IMR-90 (cell line): ENCODE measurements at places on chromosomes 2 and 18. TPM values are rescaled to one million over a fixed set of nuclear protein-coding genes. Genes with fewer than 3 reads are reported as not detected.

The CFAP221 gene
- polyA plus RNA-seq, result not detected in 2 replicates

The IKZF2 gene
- polyA plus RNA-seq, result 2.1 TPM in 2 replicates

The ACOXL gene
- polyA plus RNA-seq, result not detected in 2 replicates

The PKDCC gene
- polyA plus RNA-seq, result 67.4 and 95.7 TPM in 2 replicates

The EGR4 gene
- polyA plus RNA-seq, result not detected in 2 replicates

The DSG3 gene
- not detected in 2 replicates for polyA plus RNA-seq

The SPTBN1 gene
- polyA plus RNA-seq, result 46.0 and 49.1 TPM in 2 replicates

The UGT1A8 gene
- not detected in 2 replicates for polyA plus RNA-seq

GRCh38 chr2:218472988-218473387, 54.1 kb downstream of the VIL1 start:
- H3K27ac ChIP-seq, result no peak overlapping the region
- peaks cover 3% of the 10 kb centered on the region for H3K36me3 ChIP-seq
- H3K27me3 ChIP-seq, result no peaks in the 10 kb centered on the region
- H3K4me3 ChIP-seq, result no peak overlapping the region

- H3K4me3 ChIP-seq, result no peak overlapping the region
- DNase-seq, result no peak
- H3K27ac ChIP-seq, result no peak overlapping the region
- H3K27me3 ChIP-seq, result no peaks in the 10 kb centered on the region
These were observed 59.4 kb downstream of the STK39 start for GRCh38 chr2:168188002-168188401.

- H3K27ac ChIP-seq, result 0 out of 2 replicates have a peak overlapping the region, but pooled peaks have one; percentile 5
- H3K27me3 ChIP-seq, result no peaks in the 10 kb centered on the region
- H3K4me1 ChIP-seq, result peaks cover 5% of the 10 kb centered on the region; the same call in 1 of the 2 replicates
These were observed 8.1 kb upstream of the GPBAR1 start for GRCh38 chr2:218252509-218253231.

DNA sequence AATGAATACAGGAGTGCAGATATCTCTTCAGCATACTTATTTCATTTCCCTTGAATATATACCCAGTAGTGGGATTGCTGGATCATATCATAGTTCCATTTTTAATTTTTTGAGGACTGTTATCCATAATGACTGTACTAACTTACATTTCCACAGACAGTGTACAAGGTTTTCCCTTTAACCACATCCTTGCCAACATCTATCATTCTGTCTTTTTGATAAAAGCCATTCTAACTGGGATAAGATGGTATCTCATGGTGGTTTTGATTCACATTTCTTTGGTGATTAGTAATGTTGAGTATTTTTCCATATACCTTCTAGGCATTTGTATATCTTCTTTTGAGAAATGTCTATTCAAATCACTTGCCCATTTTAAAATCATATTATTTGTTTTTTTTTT, 325.2 kb downstream of the CYP26B1 start:
- H3K27ac ChIP-seq, result no peak overlapping the region
- no peak overlapping the region for H3K4me3 ChIP-seq
- DNase-seq, result no peak
- H3K4me1 ChIP-seq, result no peaks in the 10 kb centered on the region

DNA sequence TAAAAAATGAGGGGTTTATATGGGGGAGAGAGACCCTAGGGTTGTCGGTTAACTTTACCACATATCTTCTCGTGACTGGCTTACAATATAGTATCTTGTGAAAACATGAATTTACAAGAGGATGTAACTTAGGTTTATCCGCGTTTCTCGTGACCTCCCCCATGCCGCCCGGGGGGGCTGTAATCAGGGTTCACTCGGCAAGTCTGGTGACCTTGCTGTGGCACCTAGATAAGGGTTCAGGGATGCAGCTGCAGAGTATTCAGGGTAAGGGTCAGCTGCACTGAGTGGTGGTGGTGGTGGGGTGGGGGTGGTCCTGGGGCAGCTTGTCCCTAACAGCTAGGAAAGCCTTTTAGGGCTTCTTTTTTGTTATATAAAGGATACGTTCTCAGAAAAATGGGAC, 112.3 kb downstream of the LYPD1 start:
- H3K4me1 ChIP-seq, result no peaks in the 10 kb centered on the region
- no peak overlapping the region for H3K27ac ChIP-seq
- no peaks in the 10 kb centered on the region for H3K36me3 ChIP-seq
- DNase-seq, result no peak
- peaks cover 11% of the 10 kb centered on the region for H3K27me3 ChIP-seq

GRCh38 chr2:65404988-65405697, 27.3 kb downstream of the SPRED2 start:
- no peak overlapping the region for H3K4me3 ChIP-seq
- H3K27ac ChIP-seq, result no peak overlapping the region
- H3K36me3 ChIP-seq, result no peaks in the 10 kb centered on the region
- H3K27me3 ChIP-seq, result no peaks in the 10 kb centered on the region
- DNase-seq, result no peak
- H3K4me1 ChIP-seq, result peaks cover 7% of the 10 kb centered on the region

DNA sequence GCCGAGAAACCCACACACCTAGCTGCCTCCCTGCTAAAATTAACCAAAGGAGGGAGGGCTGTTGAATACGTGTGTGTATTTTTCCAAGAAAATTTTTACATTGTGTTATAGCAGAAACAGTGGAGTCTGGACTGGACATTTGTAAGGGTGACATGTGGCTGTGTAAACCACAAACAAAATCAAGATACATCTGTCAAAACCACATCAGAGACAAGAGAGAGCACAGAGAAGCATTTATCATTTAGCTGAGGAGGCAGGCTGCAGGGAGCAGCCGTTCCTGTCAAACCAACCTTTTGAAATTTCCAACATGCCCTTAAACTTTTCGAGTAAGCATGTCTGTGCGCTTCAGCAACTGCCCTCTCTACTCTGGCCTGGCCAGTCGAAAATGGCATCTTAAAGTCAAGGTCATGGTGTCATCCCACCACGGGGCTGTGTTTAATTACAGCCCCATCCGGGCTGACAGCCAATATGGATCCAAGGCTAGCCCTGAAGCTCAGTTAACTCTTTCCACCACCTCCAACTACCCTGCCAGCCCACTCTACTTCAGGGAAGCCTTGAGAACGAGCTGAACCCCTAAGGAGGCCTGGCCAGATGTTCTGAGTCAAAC, 8.4 kb downstream of the BCL11A start:
- no peak for DNase-seq
- no peaks in the 10 kb centered on the region for H3K4me1 ChIP-seq
- no peak overlapping the region for H3K4me3 ChIP-seq
- no peak overlapping the region for H3K27ac ChIP-seq
- no peaks in the 10 kb centered on the region for H3K36me3 ChIP-seq

DNA sequence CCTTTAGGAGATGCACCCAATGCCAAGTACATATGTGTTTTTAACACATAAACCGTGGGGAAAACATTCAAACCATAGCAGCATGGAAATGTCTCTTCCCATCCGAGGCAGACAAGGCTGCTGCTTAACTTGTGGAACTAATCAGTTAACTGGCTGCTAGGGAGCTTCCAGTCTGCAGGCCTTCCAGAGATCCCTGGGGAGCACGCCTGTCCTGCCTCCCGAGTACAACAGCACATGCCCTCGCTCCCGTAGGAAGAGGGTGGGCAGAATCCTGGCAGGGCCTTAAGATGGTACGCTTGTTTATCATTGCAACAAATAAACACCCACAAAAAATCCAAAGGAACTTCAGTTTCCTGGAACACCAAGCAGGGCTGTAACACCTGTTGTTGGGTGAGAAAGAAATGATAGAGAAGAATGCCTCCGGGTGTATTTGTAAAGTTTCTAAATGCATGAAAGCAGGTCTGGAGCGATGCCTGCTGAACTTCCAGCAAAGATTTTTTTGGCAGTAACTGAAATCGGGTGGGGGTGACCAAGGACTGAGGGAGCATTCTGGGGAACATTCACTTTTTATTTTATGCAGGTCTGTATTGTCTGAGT, 56.2 kb downstream of the EDAR start:
- peaks cover 81% of the 10 kb centered on the region for H3K27me3 ChIP-seq
- H3K4me3 ChIP-seq, result no peak overlapping the region
- H3K27ac ChIP-seq, result no peak overlapping the region
- no peak for DNase-seq

DNA sequence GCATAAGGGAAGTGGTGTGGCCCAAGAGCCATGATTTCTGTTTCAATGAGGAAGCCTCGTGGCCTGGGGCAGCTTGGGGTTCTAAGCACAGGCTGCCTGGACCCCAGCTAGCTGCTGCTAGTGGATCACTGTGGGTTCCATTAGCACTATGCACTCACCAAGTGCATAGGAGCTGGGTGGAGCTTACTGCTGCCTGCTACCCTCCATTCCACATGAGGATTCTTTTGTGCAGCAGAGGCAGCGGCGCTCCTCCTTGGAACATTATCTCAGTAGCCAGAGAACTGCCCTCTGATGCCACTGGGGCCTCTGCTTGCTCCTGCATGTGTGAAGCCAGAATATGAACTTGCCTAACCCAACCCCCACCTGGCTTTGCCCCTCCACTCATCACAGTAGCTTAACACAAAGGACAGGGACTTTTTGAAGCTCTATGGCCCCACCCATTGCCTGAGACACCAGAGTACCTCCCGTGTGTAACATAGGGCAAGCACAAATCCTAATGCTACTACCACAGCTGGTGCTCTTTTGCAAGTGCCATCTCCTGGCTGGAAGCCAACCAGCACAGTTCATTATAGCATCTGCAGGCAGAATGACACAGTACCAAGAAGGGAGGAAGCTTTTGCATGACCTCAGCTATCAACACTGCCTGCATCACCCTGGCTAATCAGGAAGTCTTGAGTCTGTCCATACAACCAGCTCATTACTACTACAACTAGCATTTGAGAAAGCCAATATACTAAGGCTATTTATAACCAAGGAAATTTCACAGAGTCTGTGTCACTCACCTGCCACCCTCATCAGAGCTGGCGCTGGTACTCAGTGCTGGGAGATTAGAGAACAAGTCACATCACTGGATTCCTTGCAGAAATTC, 297.0 kb upstream of the GULP1 start:
- H3K27ac ChIP-seq, result no peak overlapping the region
- peaks cover 4% of the 10 kb centered on the region; the same call in 1 of the 2 replicates for H3K4me1 ChIP-seq
- H3K27me3 ChIP-seq, result no peaks in the 10 kb centered on the region

DNA sequence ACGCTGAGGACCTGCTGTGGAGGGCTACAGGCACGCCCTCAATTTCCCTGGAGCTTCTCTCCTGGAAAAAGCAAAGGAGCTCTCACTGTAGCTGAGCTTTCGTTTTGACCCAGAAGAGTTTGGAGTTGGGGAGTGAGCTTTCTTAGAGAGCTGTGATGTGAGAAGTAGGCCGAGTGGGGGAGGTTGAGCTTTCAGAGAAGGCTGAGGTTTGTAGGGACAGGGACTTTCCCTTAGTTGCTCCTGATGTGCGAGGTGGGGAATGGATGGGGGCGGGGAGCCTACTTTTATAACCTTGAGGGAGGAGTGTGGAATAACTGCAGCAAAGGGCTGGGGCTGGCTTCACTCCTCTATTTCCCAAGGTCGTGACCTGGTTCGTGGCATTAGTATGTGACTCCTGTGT, 47.1 kb downstream of the ZNF532 start:
- peaks cover 4% of the 10 kb centered on the region for H3K36me3 ChIP-seq
- peaks cover 16% of the 10 kb centered on the region for H3K4me1 ChIP-seq
- no peaks in the 10 kb centered on the region for H3K27me3 ChIP-seq
- no peak overlapping the region for H3K4me3 ChIP-seq
- peak overlapping the region; percentile 18; the same call in 1 of the 2 replicates for H3K27ac ChIP-seq
- peak; percentile 34 for DNase-seq

DNA sequence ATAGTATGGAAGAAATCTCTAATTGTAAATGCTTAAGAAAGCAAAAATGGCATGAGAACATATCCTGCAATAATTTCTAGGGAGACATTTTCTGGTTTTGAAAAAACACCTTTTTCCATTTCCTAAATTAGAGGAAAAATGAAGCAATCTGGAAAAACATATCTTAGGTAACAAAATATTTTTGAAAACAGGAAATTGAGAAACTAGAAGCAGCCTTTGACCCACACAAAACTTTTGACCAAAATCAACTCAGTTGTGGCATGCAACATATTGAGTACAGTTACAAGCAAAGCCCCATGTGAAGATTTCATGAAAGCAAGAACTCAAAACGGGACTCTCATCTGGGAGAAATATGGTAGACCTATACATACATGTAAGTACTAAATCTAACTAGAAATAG, 28.6 kb upstream of the CHAC2 start:
- peaks cover 4% of the 10 kb centered on the region for H3K4me1 ChIP-seq
- H3K27me3 ChIP-seq, result no peaks in the 10 kb centered on the region
- no peak overlapping the region for H3K27ac ChIP-seq
- H3K4me3 ChIP-seq, result no peak overlapping the region
- no peak for DNase-seq

GRCh38 chr2:109374548-109375130, 239.1 kb downstream of the SEPTIN10 start:
- H3K27ac ChIP-seq, result no peak overlapping the region
- peaks cover 10% of the 10 kb centered on the region for H3K4me1 ChIP-seq
- DNase-seq, result no peak
- H3K36me3 ChIP-seq, result peaks cover 31% of the 10 kb centered on the region
- H3K27me3 ChIP-seq, result no peaks in the 10 kb centered on the region

- H3K27me3 ChIP-seq, result no peaks in the 10 kb centered on the region
- peaks cover 38% of the 10 kb centered on the region for H3K36me3 ChIP-seq
- H3K4me3 ChIP-seq, result peak overlapping the region; percentile 93
- peak overlapping the region; percentile 85 for H3K27ac ChIP-seq
These were observed 728 bp downstream of the AUP1 start for GRCh38 chr2:74528600-74529356.

- no peaks in the 10 kb centered on the region for H3K27me3 ChIP-seq
- no peak overlapping the region for H3K27ac ChIP-seq
- DNase-seq, result no peak
- H3K36me3 ChIP-seq, result no peaks in the 10 kb centered on the region
These were observed 1296.7 kb downstream of the SUCLG1 start for GRCh38 chr2:83162421-83162820.

DNA sequence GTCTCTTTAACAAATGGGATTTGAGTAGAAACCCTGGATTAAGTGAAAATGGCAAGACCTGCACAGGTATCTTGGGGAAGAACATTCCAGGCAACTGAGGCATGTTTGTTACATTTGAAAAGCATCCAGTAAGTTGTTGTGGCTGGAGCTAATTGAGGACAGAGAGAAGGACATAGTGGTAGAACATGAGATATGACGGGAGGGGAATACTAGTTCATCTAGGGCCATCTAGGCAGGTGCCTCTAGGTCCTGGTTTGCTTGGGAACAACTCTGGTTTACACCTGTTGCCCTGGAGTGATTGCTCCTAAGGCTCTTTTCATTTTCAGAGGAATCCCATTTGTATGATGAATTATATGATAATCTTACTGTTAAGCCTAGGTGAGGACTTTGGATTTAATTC, 19.7 kb upstream of the CCDC141 start:
- no peak overlapping the region for H3K27ac ChIP-seq
- DNase-seq, result no peak
- H3K4me1 ChIP-seq, result no peaks in the 10 kb centered on the region
- no peak overlapping the region for H3K4me3 ChIP-seq

GRCh38 chr2:201261906-201262305, 1.6 kb downstream of the CASP8 start:
- peaks cover 8% of the 10 kb centered on the region for H3K36me3 ChIP-seq
- no peak overlapping the region for H3K27ac ChIP-seq
- H3K27me3 ChIP-seq, result no peaks in the 10 kb centered on the region
- H3K4me3 ChIP-seq, result no peak overlapping the region

DNA sequence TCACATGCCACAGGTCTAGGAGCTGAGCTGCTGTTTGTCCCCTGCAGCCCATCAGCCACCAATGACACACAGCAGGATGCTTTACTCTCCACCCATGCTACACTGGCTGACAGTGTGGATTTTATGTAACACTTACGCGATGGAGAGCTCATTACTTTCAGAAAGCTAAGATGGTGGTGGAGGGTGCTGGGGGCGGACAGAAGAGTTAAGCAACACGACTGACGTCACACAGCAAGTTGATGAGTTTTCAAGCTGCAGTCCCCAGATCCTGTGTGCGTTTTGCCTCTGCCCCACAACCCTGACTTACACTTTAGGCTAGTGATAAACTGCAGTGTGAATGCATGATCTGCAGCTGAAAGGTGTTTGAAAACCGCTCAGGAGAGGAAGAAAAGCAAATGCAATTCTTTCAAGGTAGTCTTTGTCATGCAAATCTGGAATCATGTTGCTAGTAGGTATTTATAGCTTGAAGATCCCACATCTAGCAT, 42.4 kb downstream of the MRPS5 start:
- no peaks in the 10 kb centered on the region for H3K4me1 ChIP-seq
- no peak overlapping the region for H3K4me3 ChIP-seq
- DNase-seq, result peak; percentile 30
